ENCODE measurements at places on chromosomes 6 and 20. TPM values are rescaled to one million over a fixed set of nuclear protein-coding genes. Genes with fewer than 3 reads are reported as not detected.

The NOL4L gene
- 21.6 TPM for total RNA-seq

The BTN2A1 gene
- 23.0 TPM for total RNA-seq

GRCh38 chr6:131867744-131868143 lies 59.9 kb downstream of the ENPP1 start:
- DNase-seq = no peak
- H3K4me1 ChIP-seq = peaks cover 9% of the 10 kb centered on the region
- no peaks in the 10 kb centered on the region for H3K27me3 ChIP-seq
- no peaks in the 10 kb centered on the region for H3K36me3 ChIP-seq
- no peak overlapping the region for H3K27ac ChIP-seq

GRCh38 chr20:1871807-1872458 lies 23.3 kb upstream of the SIRPA start:
- H3K27me3 ChIP-seq = no peaks in the 10 kb centered on the region
- H3K27ac ChIP-seq = no peak overlapping the region
- no peak overlapping the region for H3K4me3 ChIP-seq
- no peaks in the 10 kb centered on the region for H3K36me3 ChIP-seq

DNA sequence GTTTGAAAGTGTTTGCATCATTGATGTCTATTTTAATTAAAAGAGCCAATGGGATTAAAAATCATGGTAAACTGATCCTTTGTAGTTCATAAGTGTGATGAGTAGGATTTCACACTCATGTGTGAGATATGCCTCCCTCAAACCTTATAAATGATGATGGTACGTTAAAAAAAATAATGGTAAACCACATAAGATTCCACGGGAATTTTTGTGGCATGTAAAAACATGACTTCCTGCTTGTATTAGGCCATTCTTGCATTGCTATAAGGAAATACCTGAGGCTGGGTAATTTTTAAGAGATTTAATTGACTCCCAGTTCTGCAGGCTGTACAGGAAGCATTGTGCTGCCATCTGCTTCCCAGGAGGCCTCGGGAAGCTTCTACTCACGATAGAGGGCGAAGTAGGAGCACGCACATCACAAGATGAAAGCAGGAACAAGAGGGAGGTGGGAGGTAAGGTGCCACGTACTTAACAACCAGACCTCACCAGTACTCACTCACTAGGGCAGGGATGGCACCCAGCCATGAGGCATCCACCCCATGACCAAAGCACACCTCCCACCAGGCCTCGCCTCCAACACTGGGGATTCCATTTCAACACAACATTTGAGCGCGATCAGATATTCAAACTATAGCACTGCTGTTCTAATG lies 187.6 kb upstream of the QKI start:
- DNase-seq = no peak
- no peaks in the 10 kb centered on the region for H3K4me1 ChIP-seq
- no peak overlapping the region for H3K4me3 ChIP-seq
- no peak overlapping the region for H3K27ac ChIP-seq
- H3K36me3 ChIP-seq = no peaks in the 10 kb centered on the region

GRCh38 chr6:13807696-13808095 lies 6.7 kb downstream of the MCUR1 start:
- H3K36me3 ChIP-seq = peaks cover 4% of the 10 kb centered on the region
- H3K4me1 ChIP-seq = peaks cover 15% of the 10 kb centered on the region
- DNase-seq = no peak

DNA sequence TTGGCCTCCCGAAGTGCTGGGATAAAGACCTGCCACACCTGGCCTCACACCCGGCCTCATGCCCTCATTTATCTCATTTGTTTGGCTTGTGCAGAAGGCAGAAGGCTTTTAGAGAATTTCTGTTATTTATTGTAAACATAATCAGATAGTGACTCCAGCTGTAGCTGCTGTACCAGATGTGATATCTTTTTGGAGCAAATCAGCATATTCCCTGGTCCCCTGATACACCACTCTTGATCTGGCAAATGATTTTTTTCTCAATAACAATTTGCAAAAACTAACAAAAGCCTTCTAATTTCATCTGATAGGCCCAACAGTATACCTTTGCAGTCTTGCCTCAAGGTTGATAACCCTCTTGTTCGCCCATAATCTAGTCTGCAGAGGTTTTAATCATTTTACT lies 26.5 kb upstream of the TULP1 start:
- no peak overlapping the region for H3K27ac ChIP-seq
- H3K4me3 ChIP-seq = no peak overlapping the region
- no peak for DNase-seq
- no peaks in the 10 kb centered on the region for H3K27me3 ChIP-seq
- no peaks in the 10 kb centered on the region for H3K36me3 ChIP-seq
- no peaks in the 10 kb centered on the region for H3K4me1 ChIP-seq

GRCh38 chr20:21019468-21019813 lies 86.7 kb downstream of the LINC00237 start:
- H3K4me1 ChIP-seq = no peaks in the 10 kb centered on the region
- no peaks in the 10 kb centered on the region for H3K36me3 ChIP-seq
- no peak for DNase-seq

GRCh38 chr6:20148433-20148832 lies 63.8 kb downstream of the MBOAT1 start:
- H3K27me3 ChIP-seq = no peaks in the 10 kb centered on the region
- no peaks in the 10 kb centered on the region for H3K4me1 ChIP-seq
- DNase-seq = no peak
- H3K4me3 ChIP-seq = no peak overlapping the region

- no peak overlapping the region for H3K27ac ChIP-seq
- peaks cover 15% of the 10 kb centered on the region for H3K4me1 ChIP-seq
- H3K36me3 ChIP-seq = no peaks in the 10 kb centered on the region
- no peak for DNase-seq
Observed at GRCh38 chr6:20458027-20458894, 56.6 kb downstream of the E2F3 start.
